Urinary bladder (tissue), 4 donors: ENCODE measurements at places on chromosomes 2 and 18. TPM values are rescaled to one million over a fixed set of nuclear protein-coding genes. Genes with fewer than 3 reads are reported as not detected.

ALPP gene
- not detected for total RNA-seq

- DNase-seq = no peak
These were observed 105.3 kb upstream of the SIX3 start for GRCh38 chr2:44836174-44836573.

DNA sequence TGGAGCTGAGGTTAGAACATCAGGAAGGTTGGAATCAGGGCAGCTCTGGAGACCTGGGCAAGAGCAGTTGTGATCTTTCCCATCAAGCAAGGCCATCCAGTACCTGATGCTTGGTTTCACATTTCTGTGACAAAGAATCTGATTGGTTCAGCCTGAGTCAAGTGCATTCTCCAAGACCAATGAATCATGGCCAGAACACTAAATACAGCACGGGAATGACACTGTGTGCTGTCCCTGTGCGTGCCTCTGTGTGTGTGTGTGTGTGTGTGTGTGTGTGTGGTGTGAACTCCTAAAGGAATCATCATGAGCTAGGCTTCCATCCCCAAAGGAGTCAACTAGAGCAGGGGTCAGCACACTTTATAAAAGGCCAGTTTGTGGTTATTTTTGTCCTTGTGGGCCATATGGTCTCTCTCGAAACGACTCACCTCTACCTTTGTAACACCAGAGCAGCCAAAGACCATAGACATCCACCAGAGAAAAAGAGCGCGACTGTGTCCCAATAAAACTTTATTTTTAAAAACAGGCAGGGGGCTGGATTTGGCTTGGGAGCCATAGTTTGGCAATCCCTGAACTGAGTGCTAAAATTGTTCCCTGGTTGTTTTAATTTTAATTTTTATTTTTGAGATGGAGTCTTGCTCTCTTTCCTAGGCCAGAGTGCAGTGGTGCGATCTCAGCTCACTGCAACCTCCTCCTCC is 99.7 kb downstream of the INHBB start:
- no peak for DNase-seq

DNA sequence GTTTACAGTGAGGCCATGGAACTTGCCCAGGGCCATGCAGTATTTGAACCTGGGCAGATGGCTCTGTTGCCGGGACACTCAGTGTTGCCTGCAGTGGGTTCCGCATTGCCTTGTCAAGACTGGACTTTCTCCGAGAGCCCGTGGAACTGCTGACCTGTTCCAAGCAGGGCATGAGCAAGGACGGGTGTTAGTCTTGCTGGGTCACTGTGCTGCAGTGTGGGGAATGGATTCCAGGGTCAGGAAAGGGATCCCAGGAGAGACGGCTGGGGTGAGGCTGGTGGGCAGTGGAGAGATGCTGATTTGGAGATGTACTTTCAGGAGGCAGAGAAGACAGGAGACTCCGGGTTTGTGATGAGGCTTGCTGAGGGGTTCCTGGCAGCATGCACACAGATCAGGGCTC is 348.7 kb upstream of the HS6ST1 start:
- DNase-seq = no peak

DNA sequence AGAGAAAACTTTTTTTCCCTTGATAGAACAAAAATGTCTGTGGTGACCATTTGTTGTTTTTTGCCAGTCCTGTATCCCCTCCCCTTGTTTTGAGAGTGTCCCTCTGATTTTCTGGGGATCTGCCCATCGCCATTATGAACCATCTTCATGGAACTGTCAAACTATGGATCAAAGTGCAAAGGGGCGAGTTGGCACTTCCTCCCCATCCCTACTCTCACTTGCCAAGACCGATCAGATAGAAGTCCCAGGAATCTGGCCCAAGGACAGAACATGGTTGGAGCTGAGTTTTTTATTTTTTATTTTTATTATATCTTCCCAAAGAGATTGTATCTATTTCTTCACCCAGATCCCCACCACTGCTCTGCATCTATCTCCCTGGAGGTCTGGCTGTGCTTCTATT is 221.4 kb downstream of the IKZF2 start:
- no peak for DNase-seq
